D341Med (cell line): ENCODE measurements at places on chromosomes 13 and 19.

GRCh38 chr19:46951171-46951986, 68.3 kb upstream of the NPAS1 start:
- DNase-seq, result no peak

- no peak for DNase-seq
Observed at GRCh38 chr19:29781386-29782259, 30.2 kb upstream of the CCNE1 start.

- no peak for DNase-seq
Observed at GRCh38 chr13:30169442-30169841, 137.9 kb downstream of the KATNAL1 start.

DNA sequence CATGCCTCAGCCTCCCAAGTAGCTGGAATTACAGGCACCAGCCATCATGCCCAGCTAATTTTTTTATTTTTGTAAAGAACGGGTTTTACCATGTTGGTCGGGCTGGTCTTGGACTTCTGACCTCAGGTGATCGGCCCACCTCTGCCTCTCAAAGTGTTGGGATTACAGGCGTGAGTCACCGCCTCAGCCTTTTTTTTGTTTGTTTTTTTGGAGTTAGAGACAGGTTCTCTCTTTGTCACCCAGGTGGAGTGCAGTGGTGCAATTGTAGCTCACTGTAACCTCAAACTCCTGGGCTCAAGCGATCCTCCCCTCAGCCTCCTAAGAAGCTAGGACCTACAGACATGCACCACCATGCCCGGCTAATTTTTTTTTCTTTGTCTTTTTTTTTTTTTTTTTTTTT, 15.6 kb upstream of the NOTCH3 start:
- no peak for DNase-seq
